Cerebellar cortex (tissue), 1 donor: ENCODE measurements at places on chromosomes 6 and 20.
A peak's percentile ranks its signal among the peaks of the same experiment; 100 is the strongest.

DNA sequence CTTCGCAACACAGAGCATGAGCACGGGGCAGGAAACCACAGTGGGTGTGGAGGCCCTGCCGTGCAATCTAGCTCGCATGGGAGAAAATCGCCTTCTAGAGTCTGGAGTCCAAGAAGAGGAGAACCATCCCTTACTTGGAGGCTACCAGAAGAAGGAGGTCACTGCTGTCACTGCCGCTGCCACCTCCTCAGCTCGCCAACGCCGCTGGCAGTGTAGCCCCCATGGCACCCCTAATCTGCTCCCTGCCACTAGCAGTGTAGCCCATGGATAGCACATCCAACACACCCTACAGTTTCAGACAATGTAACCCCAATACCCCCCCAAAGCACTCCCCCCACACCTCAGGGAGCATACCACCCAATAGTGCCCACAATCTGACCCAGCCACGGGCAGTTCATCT is 438.0 kb upstream of the ZNF337 start:
- DNase-seq = no peak

DNA sequence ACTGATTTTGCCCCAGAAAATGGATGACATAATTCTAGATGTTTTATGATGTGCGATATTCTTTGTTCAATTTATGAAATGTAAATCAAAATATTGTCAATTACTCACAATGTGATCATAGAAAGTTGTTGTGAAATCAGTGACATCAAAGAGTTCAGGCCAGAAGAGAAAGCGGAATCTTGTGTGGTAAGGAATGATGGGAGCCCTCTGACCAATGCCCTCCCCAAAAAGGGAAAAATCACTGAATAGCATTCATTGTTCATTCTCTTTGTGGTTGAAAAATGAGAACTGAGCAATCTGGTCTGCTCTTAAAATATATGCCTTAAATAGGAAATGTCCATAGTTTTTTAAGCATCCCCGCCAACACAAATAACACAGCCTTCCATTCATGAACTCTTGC is 247.1 kb upstream of the GRIK2 start:
- no peak for DNase-seq

GRCh38 chr6:163648868-163649267 is 234.3 kb downstream of the QKI start:
- DNase-seq = no peak

- DNase-seq = no peak
Measured at GRCh38 chr6:106684011-106684410, 54.6 kb downstream of the QRSL1 start.

- DNase-seq = no peak
Measured at GRCh38 chr20:23093613-23094012, 7.5 kb upstream of the CD93 start.

GRCh38 chr6:147417954-147418353 is 90.5 kb upstream of the SAMD5 start:
- DNase-seq = no peak

DNA sequence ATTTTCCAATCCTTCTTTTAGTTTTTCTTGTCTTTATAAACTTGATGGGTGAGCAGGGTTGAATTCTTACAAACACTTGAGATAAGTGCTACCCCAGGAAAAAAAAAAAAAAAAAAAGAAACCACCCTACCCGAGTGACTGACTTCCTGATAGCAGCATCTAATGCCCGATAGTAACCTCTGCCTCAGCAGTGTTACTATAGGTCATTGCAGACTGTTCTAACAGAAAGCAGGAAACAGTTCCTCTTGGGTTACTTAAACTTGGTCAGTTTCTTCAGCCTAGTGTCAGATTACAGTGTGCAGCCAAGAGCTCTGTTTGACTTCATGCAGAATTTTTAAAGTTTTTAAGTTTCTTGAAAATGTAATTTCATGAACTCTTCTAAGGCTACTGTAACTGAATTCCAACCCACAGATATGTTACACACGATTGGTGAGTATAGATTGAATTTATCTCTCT is 2.1 kb downstream of the MYLIP start:
- peak; percentile 31 for DNase-seq

DNA sequence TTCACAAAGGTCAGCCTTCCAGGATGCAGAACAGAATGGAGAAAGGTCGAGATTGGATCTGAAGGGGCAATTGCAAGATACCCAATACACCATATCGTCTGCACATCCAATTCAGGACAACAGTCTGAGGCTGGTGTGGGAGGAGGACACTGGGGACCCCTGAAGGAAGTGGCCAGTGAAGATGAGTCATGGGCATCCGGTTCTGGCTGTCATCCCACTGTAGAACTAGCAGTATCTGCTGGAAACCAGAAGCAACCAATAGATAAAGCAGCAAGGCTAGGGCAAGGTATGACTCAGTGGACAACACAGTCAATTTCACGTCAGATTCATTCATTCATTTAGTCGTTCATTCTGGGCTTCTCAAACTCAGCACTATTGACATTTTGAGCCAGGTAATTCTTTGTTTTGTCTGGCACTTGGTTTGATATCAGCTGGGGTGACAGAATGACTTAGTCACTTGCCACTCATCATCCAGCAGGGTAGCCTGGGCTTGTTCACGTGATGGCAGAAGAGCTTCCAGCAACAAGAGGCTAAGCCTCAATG is 30.3 kb upstream of the SHLD1 start:
- peak; percentile 24 for DNase-seq

GRCh38 chr20:37439223-37439933 is 81.7 kb upstream of the NNAT start:
- DNase-seq = no peak

- DNase-seq = no peak
Measured at GRCh38 chr20:9353180-9353915, 161.0 kb upstream of the LAMP5 start.

GRCh38 chr6:107230024-107230423 is 114.7 kb upstream of the BEND3 start:
- no peak for DNase-seq

DNA sequence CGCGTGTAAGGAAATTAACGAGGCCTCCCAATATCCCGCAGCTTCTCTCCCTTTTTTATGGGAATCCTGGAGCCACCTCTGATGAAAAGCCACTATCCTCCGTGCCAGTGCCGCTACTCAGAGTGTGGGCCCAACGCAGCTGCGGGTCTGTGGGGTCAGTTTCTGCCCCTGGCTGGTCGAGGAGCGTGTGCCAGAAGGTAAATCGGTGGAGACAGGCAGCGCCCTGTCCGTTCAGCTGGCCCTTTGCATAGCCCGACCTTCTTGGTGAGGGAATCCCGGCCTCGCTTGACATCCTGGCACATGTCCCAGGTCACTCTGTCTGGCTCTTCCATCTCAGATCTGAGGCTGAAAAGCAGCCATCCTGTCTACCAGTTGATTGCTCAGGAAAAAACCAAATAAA is 4.6 kb downstream of the THBS2 start:
- DNase-seq = no peak

GRCh38 chr6:139173172-139173571 is 38.3 kb downstream of the HECA start:
- no peak for DNase-seq

GRCh38 chr6:24740861-24741260 is 21.9 kb upstream of the C6orf62 start:
- no peak for DNase-seq

- no peak for DNase-seq
Measured at GRCh38 chr20:37504404-37505096, 16.5 kb upstream of the NNAT start.

GRCh38 chr6:129771678-129772077 is 61.7 kb upstream of the ARHGAP18 start:
- DNase-seq = no peak

DNA sequence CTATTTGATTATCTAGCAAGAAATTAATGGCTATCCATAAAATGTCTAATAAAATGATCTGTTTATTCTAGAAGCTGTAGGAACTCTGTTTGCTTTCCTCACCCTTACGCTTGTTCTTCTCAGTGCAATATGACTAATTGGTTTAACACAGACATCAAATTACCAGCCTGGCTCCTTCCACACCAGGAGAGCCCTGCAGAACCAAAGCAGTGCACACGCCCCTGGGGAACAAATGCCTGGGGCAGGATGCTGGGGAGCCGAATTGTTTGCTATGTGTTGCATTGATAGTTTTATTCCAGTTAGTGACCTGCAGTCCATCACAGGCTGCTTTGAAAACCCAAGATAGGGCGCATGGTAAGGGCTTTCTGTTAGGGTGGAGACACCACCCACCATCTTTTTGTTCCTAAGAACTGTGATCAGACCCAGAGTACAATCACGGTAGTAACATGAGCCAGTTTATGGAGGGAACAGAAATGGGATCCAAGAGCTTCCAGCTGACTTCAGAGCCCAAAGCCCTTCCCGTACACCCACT is 126.4 kb upstream of the CD93 start:
- no peak for DNase-seq

- DNase-seq = no peak
Measured at GRCh38 chr6:109229536-109229935, 134.2 kb downstream of the CEP57L1 start.

DNA sequence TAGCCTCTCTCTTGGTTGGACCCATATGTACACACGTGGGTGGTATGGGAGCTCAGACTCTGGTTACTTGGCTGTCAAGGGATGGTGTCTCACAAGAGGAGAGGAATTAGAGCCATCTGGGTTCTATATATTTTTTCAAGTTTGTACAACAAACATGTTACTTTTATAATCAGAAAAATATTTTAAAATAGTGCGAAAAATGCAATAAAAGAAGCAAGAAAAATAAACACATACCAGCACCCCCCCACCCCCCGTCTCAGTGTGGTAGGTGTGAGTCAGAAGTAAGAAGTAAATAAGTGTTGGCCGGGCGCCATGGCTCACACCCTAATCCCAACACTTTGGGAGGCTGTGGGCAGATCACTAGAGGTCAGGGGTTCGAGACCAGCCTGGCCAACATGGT is 2.1 kb upstream of the TIAM2 start:
- no peak for DNase-seq

DNA sequence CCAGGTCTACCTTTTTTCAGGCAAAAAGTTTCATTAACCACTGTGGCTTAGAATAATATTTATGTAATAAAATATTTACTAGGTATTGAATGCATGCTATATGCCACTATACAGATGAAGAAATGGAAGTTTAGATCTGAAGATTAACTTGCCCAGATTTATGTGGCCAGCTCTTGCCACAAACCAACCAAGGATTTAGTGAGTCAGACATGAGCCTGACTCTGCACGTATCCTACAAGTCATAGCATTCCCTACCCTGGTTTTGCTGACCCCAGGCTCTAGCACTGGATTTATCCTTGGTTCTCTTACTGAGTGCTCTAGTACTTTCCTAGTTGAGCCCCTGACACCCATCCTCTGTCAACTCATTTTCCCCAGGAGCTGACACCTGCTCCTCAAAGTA is 75.4 kb downstream of the ANKEF1 start:
- no peak for DNase-seq

- DNase-seq = no peak
Measured at GRCh38 chr6:9172096-9172495, 736.8 kb upstream of the SLC35B3 start.

- no peak for DNase-seq
Measured at GRCh38 chr20:3543901-3544507, 73.2 kb downstream of the ATRN start.

DNA sequence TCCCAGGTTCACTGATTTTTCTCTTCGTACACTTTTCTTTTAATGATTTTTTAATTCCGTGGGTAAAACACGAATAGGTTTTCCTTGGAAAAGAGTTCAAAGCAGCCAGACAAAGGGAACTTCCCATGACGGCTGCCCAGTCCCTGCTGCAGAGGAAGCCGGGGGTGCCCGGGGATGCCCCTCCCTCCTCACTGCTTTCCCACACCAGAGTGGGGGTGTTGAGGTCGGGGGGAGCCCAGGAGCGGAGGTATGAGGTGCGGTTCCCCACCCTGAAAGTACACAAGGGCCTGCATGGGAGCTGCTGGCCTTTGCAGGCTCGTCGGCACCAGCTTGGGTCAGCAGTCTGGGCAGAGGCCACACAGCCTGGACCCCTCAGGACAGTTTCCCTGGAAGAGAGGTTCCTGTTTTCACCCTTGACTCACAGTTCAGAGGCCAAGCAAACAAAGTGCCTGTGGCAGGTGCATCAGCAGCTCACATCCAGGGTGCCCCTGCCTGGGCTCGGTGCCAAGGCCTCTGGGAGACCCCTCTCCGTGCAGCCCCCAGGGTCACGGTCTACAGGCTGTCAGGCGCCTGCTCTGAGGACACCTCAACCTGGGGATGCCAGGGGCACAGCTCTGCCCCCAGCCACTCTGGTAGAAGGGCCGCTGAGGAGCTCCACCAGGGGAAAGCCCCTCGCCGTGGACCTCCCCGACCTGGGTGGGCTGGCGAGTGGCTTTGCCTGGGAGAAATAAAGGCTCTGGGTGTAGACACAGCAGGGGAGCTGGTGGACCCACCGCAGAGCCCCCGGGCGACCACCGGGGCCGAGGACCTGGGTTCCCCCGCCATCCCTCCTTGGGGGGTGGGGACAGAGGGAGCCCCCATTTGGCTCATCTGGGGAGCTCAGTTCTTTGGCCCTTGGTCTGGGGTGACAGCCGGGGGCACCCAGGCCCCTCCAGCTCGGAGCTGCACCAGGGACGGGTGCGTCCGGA is 15.4 kb upstream of the CHRNA4 start:
- no peak for DNase-seq

GRCh38 chr6:45423111-45423823 is 45.5 kb upstream of the SUPT3H start:
- no peak for DNase-seq

GRCh38 chr6:131602781-131603312 is 25.2 kb downstream of the MED23 start:
- DNase-seq = no peak

- DNase-seq = peak; percentile 98
Measured at GRCh38 chr20:43513931-43514647, 6.6 kb downstream of the L3MBTL1 start.

DNA sequence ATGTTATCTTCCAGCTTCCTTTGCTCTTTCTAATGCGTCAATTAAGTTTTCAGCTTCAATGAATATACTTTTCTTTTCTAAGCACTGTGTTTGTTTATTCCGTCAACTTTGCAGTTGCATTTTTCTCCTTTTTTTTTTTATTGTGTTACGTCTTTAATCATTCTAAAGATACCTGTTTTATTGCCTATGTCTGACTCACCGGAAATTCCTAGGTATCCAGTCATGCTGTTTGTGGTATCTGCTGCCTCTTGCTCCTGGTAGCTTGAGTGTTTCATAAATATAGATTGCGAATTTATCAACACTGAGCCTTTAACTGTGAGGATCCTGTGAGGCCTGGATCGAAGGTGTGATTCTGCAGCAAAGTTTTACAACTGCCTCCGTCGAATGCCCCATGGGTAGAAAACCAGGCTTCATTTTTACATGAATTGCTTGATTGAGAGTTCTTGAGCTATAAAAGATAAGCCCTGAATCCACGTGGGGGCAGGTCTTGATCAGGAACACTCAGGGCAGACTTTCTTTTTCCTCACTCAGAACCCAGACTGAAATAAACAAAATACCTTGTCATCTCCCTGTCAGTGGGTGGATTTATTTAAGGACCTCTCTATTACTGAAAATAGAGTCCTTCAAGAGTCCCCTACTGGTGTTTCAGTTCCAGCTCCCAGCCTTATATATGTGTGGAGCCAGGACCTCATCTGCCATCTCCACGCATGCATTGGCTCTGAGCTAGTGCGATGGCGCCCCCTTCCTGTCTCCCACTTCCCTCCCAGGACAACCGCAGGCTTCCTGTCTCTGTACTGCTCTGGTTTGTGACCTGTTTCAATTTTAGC is 60.1 kb upstream of the LRRC1 start:
- peak; percentile 30 for DNase-seq
